ENCODE measurements at places on chromosomes 4 and X.

GRCh38 chr4:33262824-33263223, 2542.7 kb downstream of the PCDH7 start:
- H3K4me3 ChIP-seq: no peak overlapping the region
- peak overlapping the region; percentile 81 for H3K27ac ChIP-seq
- H3K27me3 ChIP-seq: no peaks in the 10 kb centered on the region
- no peak for DNase-seq
- no peaks in the 10 kb centered on the region for H3K36me3 ChIP-seq
- H3K4me1 ChIP-seq: peaks cover 12% of the 10 kb centered on the region

DNA sequence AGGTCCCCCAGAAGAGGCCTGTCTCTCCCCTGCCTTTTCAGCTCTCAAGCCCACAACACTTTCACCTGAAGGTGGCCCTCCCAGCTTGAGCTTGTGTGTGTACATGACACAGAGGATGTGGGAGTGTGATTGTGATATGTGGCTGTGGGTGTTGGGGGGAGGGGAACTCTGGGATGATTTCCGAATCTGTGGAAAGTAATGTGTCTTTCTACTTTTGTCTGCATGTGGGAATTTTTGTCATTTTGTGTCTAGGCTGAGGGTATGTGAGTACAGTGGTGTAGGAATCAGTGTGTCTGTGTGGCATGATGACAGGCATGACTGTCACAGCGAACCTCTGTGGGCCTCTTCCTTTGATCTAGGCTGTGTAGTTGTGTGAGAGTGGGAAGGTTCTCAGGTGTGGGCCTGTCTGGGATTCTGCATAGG, 6.4 kb downstream of the SYP start:
- peaks cover 16% of the 10 kb centered on the region for H3K27me3 ChIP-seq
- no peak for DNase-seq
- no peak overlapping the region for H3K4me3 ChIP-seq
- H3K36me3 ChIP-seq: no peaks in the 10 kb centered on the region

- H3K36me3 ChIP-seq: no peaks in the 10 kb centered on the region
- peaks cover 22% of the 10 kb centered on the region for H3K4me1 ChIP-seq
- DNase-seq: no peak
These were observed 87.6 kb downstream of the TMEM131L start for GRCh38 chr4:153553819-153554170.

GRCh38 chrX:130119312-130119898, 9.1 kb upstream of the ELF4 start:
- peak overlapping the region; percentile 85 for H3K27ac ChIP-seq
- H3K4me1 ChIP-seq: peaks cover 18% of the 10 kb centered on the region
- DNase-seq: no peak
- H3K4me3 ChIP-seq: peak overlapping the region; percentile 44
- peaks cover 6% of the 10 kb centered on the region for H3K36me3 ChIP-seq

DNA sequence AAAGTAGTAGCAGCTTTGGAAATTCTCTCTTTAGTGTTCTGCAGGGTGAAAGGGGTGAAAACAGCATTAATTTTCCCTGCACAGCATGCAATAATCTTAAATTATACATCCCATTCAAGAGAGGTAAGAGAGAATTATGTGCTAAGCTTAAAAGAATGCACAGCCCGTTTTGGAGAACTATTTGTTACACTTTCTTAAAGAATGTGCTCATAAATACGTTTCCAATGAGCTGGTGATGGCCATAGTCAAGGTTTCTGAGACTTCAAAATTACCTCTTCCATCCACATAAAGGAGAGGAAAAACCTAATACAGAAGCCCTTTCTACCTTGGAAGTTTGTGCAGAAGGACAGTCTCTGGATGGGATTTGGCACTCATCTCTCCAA, 766.7 kb upstream of the TENM3 start:
- no peak overlapping the region for H3K27ac ChIP-seq
- no peak overlapping the region for H3K4me3 ChIP-seq
- H3K36me3 ChIP-seq: no peaks in the 10 kb centered on the region
- no peak for DNase-seq
- peaks cover 15% of the 10 kb centered on the region for H3K4me1 ChIP-seq

DNA sequence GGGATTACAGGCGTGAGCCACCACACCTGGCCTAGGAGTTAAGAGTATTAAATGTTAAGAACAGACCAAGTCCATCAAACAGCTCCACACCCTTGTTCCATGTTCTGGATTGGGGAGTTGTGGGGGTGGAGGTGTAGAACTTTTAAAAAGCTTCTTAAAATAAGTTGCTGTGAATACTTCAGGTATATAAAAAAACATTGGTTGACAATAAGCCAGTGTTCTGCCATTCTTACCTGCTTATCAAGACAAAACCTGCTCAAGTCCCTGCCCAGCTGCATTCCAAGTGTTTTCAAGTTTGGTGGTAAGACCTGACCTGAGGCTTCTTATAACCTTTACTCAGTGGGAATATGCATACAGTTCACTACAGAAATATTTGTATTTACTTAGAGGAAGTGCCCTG, 6.4 kb downstream of the RBM3 start:
- DNase-seq: no peak
- peaks cover 4% of the 10 kb centered on the region for H3K4me1 ChIP-seq
- no peak overlapping the region for H3K27ac ChIP-seq
- H3K27me3 ChIP-seq: no peaks in the 10 kb centered on the region
- H3K36me3 ChIP-seq: peaks cover 11% of the 10 kb centered on the region
- no peak overlapping the region for H3K4me3 ChIP-seq

GRCh38 chrX:77622672-77623071, 163.3 kb downstream of the ATRX start:
- no peaks in the 10 kb centered on the region for H3K27me3 ChIP-seq
- no peak overlapping the region for H3K4me3 ChIP-seq
- H3K27ac ChIP-seq: no peak overlapping the region
- H3K36me3 ChIP-seq: peaks cover 24% of the 10 kb centered on the region
- no peaks in the 10 kb centered on the region for H3K4me1 ChIP-seq

DNA sequence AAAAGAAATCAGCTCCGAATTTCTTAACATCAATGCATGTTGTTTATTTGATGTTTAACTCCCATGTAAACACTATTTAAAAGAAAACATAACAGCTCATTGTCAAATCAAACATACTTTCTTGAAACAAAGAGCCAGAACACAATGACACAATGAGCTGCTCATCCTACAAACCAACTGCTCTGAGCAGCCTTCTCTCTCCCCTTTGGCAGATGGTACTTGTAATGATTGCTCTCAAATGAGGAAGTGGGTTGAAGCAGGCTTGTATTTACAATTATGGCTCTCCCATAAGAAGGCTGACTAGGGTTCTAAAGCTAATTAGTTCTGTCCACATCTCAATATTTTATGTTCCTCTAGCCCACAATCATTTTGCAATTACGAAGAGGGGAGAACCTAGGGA, 637.8 kb upstream of the ADGRL3 start:
- DNase-seq: no peak
- H3K27me3 ChIP-seq: no peaks in the 10 kb centered on the region
- H3K4me1 ChIP-seq: no peaks in the 10 kb centered on the region
- H3K4me3 ChIP-seq: no peak overlapping the region

- no peaks in the 10 kb centered on the region for H3K36me3 ChIP-seq
- no peak overlapping the region for H3K27ac ChIP-seq
These were observed 14.0 kb upstream of the ZCCHC18 start for GRCh38 chrX:104098151-104098808.

GRCh38 chr4:77893451-77893850, 30.8 kb downstream of the MRPL1 start:
- H3K4me3 ChIP-seq: no peak overlapping the region
- peaks cover 24% of the 10 kb centered on the region for H3K36me3 ChIP-seq
- H3K27me3 ChIP-seq: no peaks in the 10 kb centered on the region
- H3K27ac ChIP-seq: no peak overlapping the region
- no peak for DNase-seq

GRCh38 chrX:12791257-12792228, at the start of gene PRPS2:
TSS of gene PRPS2 (plus strand) at chrX:12791412. CDS start at chrX:12791498, 86 bp downstream.
- DNase-seq: peak; percentile 58
- peaks cover 23% of the 10 kb centered on the region for H3K27me3 ChIP-seq
- peak within 1 kb of the TSS; percentile 73 for H3K4me3 ChIP-seq
- H3K27ac ChIP-seq: no peak within 1 kb of the TSS

DNA sequence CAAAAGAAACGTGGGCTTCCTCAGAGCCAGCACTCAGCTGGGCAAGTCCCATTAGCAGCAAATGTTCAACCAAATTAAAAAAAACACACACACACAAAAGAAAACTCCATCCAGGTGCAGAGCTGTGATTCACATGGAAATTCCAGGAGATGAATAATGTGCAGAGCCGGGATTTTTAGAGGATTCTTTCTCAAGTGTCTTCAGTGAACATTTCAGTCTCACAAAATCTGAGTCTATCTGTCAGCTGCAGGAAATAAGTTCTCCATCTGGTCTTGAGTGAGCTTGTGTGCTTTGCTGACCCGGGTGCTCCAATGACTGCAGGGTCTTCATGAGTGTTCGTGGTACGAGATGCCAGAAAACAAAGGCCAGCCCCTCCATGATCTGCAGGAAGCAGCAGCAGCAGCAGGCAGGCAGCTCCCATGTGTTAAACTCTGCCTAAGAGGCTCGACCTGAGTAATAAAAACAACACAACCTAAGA, 44.3 kb downstream of the RASGEF1B start:
- no peak overlapping the region for H3K27ac ChIP-seq
- H3K36me3 ChIP-seq: peaks cover 12% of the 10 kb centered on the region
- H3K4me3 ChIP-seq: no peak overlapping the region
- peaks cover 2% of the 10 kb centered on the region for H3K4me1 ChIP-seq
- no peaks in the 10 kb centered on the region for H3K27me3 ChIP-seq

- no peaks in the 10 kb centered on the region for H3K36me3 ChIP-seq
- H3K4me3 ChIP-seq: no peak overlapping the region
- H3K27ac ChIP-seq: peak overlapping the region; percentile 30
- peaks cover 2% of the 10 kb centered on the region for H3K4me1 ChIP-seq
- H3K27me3 ChIP-seq: no peaks in the 10 kb centered on the region
These were observed 213.4 kb upstream of the S100G start for GRCh38 chrX:16436348-16437188.

DNA sequence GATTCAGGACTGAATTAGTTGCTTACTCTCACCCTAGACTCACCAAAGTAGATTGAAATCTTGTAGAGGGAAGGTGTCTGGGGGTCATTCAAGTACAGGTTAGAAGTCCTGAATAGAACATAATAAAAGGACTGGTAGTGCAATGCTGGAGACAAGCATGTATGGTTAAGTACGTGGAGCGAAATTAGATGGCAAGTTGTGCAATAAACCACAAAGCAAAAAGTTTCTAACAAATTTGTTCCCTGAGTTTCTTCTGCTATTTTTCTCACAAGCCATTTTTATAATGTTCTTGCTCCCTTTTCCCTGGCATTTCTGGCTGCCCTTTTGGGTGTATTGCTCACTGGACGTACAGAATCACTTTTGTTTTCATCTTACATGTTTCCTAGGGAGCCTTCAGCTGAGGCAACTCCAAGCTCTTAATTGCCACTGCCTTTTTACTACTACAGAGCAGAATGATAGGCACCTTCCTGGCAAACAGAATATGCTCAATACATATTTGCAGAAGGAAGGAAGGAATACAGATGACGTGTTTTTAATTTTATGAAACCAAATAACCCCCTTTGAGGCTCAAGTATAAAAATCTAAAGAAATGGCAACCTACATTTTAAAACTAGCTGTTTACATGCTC, 23.4 kb downstream of the LANCL3 start:
- no peaks in the 10 kb centered on the region for H3K4me1 ChIP-seq
- no peak overlapping the region for H3K27ac ChIP-seq
- H3K27me3 ChIP-seq: peaks cover 5% of the 10 kb centered on the region

DNA sequence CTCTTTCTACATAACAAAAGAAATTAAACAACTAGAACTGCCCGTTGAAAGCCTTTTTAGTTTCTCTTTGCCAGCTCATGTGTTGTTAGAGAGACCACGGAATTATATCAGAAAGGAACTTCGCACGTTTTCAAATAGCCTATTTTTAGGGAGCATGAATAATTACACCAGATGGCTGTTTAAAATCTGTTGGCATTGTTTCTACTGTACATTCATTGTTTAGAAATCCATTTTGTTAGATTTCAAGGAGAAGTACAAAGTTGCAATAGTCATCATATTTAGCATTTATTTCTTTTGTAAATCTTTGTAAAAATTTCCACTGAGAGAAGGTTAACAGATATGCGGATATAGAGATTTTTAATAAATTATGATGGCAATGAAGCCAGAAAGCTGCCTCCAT, 403.0 kb upstream of the HS3ST1 start:
- no peak overlapping the region for H3K27ac ChIP-seq
- no peaks in the 10 kb centered on the region for H3K36me3 ChIP-seq
- H3K4me3 ChIP-seq: no peak overlapping the region
- H3K27me3 ChIP-seq: peaks cover 2% of the 10 kb centered on the region
- no peaks in the 10 kb centered on the region for H3K4me1 ChIP-seq
- no peak for DNase-seq

DNA sequence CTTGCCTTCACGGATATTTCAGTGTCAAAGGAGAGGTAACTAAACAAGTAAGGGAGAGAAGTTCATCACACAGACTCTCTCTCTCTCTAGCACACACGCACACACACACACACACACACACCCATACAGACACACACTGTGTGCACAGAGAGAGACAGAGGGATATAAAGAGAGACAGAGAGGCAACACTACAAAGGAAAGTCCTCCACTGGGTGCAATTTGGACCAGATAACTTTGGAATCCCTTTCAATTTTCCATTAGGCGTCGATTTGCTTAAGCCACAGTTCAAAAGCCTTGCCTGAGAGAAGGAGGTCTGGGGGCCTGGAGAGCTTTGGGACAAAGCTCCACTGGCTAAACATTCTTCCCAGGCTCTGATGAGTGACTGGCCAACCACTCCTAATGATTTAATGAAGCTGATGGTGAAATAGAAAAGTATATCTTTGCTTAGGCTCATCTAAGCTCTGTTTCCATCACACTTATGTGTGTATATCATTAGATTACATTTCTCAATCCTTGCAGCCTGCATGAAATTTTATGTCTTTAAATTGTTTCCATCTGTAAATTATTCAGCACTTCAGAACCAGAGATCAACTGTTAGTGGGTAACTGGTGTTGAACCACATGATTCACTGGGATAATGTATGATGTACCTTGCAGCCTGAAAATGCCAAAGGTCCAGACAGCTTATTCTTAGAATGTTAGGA, 180.8 kb downstream of the MAGEB17 start:
- H3K36me3 ChIP-seq: no peaks in the 10 kb centered on the region
- H3K27me3 ChIP-seq: no peaks in the 10 kb centered on the region
- H3K4me1 ChIP-seq: no peaks in the 10 kb centered on the region
- H3K4me3 ChIP-seq: no peak overlapping the region
